ENCODE measurements at places on chromosomes 7 and 10.

- DNase-seq, result no peak
Measured at GRCh38 chr7:69941077-69941651, 342.9 kb downstream of the AUTS2 start.

DNA sequence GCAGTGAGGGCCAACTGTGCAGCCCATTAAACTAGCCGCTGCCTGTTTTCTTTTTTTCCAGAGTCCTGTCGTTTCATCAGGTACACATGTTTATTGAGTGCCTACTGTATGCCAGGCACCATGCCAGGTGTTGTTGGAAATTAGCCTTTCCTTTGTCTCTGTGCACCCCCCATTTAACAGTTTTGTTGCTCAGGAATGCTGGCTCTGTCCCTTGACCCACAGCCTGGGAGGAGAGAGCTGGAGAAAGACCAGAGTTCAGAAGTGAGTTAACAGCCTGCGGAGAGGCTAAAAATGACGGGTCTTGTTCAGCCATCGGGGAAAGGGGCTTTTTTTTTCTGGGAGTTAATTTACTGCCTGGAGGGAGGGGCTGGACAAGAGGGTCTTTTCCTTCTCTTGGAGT, 1.3 kb downstream of the LRMDA start:
- no peak for DNase-seq

DNA sequence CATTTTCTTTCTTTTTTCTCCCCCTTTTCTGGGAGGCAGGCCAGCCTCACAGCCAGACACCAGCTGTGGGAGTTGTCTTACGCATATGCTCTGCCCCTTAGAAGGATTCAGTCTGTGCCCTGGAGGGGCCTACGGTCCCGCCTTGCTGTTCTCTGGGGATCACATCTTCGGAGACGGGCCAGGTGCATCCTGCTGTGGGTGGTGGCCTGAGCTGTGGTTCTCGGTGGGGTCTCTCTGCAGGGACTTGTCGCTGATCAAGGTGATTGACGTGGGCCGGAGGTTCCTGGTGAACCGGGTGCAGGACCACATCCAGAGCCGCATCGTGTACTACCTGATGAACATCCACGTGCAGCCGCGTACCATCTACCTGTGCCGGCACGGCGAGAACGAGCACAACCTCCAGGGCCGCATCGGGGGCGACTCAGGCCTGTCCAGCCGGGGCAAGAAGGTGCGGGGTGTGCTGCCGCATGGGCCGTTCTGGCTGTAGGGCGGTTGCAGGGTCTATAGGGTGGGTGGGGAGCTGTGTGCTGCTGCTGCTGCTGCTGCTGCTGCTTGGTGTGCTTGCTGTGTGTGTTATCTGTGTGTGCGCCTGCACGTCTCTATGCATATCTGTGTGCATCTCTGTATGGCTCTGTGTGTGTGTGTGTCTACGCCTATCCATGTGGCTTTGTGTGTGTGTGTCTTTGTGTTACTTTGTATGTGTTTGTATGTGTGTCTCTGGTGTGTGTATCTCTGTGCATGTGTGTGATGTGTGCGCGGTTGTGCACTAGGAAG, 17.9 kb downstream of the PFKFB3 start:
- DNase-seq, result no peak

GRCh38 chr10:112226439-112227248, 43.1 kb upstream of the GPAM start:
- no peak for DNase-seq

GRCh38 chr7:40403703-40404476, 269.1 kb downstream of the SUGCT start:
- DNase-seq, result no peak

- no peak for DNase-seq
Measured at GRCh38 chr7:35805876-35806275, 5.0 kb downstream of the SEPTIN7 start.

DNA sequence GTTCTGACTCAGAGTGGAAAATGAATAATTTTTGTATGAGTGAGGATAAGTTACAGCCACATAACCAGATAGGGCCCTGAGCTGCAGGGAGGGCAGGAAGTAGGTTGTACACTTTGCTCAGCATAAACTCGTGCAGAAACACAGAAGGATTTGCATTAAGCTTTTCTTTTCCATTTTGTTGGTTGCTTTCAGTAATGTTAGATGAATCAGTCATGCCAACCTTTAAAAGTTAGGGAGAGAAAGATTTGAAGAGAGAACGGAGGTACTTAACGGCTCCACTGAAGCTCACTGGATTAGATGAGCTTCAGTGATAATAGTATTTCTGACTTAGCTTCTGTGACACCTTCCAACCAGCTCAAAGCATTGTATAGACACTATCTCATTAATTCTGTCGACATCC, 348.1 kb downstream of the GATA3 start:
- no peak for DNase-seq

DNA sequence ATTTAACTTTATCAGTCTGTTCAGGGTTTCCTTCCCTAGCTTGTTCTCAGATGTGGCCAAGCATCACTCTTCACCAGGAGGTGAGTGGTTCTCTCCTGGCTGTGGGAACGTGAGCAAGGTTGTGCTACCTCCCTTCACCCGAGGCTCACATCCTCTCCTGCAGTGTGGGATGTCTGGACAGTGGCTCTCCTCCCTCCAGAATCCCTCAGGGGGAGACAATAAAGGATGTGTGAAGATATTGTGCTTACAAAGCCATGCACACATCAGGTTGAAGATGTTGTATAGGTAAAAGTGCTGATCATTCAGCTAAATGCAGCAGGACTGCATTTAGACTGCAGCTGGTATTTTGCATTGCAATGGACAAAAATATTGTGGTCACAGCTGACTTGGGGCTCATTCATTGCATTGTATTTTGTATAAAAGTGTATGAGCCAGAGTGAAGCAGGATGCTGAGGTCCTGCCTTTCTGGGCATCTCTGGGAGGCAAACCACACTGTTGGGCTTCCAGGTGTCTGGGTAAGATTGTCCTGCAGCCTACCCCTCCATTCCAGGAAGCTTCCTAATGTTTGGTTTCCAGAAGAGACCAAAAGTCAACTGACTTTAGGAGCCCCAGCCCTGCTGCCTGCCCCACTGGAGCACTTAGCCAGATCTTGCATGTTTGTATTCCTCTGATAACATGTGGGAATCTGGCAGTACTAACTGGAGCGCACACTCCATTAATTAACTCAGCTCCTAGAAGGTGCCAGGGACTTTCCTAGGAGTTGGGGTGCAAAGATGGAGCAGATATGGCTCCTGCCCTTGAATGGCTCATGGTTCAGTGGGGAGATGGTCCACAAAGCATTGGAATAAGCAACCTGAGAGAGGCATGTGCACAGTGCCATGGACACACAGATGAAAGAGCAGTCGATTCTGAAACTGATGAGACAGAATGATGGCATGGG, 292.5 kb upstream of the ZNF32 start:
- DNase-seq, result no peak

- DNase-seq, result no peak
Measured at GRCh38 chr10:103501186-103501585, 7.7 kb downstream of the NEURL1 start.

- no peak for DNase-seq
Measured at GRCh38 chr7:50272808-50273207, 31.7 kb upstream of the IKZF1 start.

- no peak for DNase-seq
Measured at GRCh38 chr10:90658791-90659190, 199.0 kb downstream of the HTR7 start.

- peak; percentile 39 for DNase-seq
Measured at GRCh38 chr10:33352175-33352574, 17.7 kb upstream of the NRP1 start.

DNA sequence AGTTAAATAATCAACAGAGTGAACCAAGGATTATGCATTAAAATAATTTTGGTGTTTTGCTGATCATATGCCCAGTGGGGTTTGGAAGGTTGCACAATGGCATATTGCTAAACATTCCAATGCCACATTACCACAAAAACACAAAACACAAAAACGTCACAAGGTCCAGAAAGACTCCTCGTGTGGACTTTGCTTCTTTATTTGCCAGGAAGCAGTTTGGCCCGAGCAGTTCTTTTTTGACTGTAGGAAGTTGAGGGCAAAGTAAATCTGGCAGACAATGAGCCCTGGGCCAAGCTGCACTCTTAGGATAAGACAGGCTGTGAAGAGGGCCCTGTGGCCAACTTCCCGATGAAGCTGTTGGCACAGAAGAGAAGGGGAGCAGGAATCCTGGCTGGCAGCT, 39.2 kb upstream of the SLC35B4 start:
- no peak for DNase-seq

DNA sequence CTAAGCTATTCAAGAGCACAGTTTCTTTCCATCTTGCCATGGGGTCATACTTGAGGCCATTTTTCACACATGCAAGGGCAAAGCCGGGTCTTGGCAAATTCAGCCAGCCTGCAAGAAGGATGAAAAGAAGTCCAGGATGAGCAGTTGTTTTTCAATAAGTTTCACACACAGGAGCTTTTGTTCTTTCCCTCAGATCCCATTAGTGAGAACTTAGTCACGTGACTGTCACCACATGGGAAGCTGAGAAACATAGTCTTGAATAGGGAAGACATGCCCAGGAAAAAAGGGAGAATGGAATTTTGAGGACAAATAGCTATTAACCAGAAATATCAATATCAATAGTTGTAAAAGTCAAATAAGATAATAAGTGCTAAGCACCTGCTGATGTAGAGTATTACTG, 137.7 kb downstream of the AHR start:
- no peak for DNase-seq

DNA sequence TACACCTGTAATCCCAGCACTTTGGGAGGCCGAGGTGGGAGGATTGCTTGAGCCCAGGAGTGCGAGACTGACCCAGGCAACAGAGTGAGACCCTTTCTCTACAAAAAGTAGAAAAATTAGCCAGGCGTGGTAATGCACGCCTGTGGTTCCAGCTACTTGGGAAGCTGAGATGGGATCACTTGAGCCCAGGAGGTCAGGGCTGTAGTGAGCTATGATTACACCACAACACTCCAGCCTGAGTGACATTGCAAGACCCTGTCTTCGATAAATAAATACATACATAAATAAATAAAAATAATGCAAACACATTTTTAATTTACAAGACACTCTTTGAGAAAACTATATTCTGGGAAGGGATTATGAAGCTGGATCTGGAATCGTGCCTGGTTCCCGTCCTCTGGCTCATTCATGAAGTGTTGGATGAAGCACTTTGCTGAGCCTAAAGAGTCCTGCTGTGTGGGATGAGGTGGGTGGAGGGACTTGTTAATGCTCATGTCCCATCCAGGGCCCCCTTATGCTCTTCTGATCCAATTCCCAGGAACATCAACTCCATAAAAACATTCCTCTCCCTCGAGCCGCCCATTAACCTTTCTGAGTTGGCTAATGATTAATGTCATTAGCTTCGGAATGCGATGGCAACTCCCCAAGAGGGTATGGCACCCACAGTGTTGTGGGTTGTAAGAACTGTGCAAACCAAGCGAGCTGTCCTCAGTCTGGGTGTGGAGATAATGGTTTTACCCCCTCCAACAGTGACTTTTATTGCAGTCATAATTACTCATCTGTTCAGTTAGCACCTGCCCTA, 236.3 kb downstream of the BAMBI start:
- DNase-seq, result no peak

DNA sequence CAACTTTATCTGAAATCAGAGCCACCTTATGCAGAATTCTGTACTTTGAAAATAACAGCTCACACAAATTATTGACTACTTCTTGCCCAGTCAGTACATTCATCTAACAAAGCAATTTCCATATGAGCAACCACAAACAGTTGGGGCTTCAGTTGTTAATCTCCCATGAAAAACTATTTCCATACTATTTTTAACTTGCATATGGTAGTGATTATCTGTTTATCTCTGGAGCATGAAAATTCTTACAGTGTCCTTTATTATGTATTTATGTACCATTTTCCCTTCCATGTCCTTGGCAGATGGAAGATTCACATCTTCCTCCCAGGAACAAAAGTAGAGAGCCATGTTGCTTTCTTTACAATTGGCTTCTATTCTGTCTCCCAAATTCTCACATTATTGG, 285.7 kb downstream of the CRPPA start:
- peak; percentile 27 for DNase-seq

DNA sequence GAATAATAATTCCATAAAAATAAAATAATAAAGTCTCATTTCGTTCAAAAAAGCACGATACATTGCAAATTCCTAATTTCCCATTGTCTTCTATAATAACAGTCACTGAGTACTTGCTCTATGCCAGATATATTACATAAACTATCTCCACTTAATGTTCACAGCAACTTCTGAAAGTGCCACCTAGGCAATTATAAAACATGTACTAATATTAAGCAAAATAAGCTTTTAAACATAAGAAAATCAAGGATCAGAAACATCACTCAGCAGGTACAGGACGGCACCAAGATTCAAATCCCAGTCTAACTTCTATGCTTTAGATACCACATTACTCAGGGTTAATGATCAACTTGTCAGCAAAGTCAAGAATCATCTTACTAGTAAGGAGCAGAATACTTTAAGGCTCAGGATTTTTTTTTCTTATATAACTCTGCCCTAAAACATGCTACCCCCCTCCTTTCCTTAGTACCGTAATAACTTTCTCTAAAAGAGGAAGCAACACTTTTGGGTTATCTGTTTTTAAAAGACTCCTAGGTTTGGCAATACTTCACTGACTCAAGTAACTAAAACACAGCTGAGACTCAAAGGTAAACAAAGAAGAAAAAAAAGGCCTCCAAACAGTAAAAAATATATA, 51.3 kb downstream of the USP6NL start:
- DNase-seq, result no peak

GRCh38 chr7:45098983-45099839, 10.4 kb upstream of the NACAD start:
- no peak for DNase-seq

GRCh38 chr10:32693441-32693979, 247.6 kb downstream of the CCDC7 start:
- no peak for DNase-seq

- DNase-seq, result no peak
Measured at GRCh38 chr7:142611566-142612236, 137.6 kb upstream of the PRSS1 start.

DNA sequence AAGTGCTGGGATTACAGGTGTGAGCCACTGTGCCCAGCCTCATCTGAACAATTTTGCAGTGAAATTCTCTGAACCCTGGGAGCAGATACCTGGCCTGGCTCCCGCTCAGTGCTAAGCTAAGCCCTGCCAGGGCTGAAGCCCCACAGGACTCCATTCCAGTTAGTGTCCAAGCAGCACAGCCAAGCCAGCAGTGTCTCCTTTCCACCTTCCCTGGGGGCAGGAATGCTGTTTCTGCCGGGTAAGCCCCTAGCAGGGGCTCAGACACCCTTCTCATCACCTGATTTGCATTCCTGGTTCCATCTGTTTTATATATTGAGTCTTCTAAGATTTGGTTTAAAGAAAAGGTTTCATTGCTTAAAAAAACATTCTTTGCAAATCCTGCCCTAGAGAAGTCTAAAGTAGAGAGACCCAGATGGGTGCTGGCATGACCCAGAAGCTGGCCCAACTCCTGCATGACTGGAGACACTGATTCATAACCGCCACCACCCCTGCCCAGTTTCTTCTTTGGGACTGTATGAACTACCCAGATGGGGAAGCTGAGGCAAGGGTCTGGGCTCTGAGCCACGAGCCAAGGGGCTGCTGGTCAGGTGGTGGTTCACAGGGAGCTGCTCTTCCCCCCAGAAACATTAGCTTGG, 14.0 kb downstream of the SLC13A4 start:
- no peak for DNase-seq

DNA sequence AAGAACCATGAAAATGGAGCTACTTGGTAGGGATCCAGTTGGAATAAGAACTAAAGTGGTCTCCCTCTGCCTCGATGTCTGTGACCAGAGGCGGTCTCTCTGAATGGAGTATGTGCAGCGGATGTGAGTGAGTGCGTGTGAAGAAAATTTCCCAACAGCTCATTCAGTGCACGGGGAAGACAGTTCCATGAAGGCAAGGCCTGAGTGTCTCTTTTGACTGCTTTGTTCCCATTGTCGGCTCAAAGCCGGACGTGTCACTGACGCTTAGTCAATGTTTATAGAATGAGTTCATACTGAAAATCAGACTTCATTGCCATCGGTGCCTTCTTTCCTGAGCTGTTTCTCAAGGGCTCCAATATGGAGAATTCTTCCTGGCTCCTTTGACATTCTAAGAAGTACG, 55.3 kb upstream of the GRB10 start:
- DNase-seq, result no peak
